ENCODE measurements at places on chromosomes 5 and 9.

DNA sequence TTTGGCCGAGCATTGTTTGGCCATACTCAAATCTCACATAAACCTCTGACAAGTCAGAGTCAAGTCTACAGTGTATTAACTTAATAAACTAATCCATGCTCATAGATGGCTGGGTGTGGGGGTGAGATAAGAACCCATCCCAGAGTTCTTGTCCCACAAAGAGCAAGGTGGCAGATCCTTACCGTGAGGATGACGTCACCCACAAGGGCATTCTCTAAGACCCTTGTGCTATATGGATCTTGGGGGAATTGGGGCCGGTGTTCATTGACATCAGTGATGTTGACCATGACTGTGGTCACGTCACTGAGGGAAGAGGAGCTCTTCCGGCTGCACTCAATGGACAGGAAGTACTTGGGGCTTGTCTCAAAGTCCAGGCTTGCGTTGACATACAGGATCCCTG is 62.1 kb downstream of the FAT2 start:
- DNase-seq = no peak

GRCh38 chr5:179119415-179120170 is 59.4 kb downstream of the ZNF354C start:
- DNase-seq = no peak

- DNase-seq = no peak
These were observed 34.8 kb downstream of the FGD3 start for GRCh38 chr9:92982130-92982529.

DNA sequence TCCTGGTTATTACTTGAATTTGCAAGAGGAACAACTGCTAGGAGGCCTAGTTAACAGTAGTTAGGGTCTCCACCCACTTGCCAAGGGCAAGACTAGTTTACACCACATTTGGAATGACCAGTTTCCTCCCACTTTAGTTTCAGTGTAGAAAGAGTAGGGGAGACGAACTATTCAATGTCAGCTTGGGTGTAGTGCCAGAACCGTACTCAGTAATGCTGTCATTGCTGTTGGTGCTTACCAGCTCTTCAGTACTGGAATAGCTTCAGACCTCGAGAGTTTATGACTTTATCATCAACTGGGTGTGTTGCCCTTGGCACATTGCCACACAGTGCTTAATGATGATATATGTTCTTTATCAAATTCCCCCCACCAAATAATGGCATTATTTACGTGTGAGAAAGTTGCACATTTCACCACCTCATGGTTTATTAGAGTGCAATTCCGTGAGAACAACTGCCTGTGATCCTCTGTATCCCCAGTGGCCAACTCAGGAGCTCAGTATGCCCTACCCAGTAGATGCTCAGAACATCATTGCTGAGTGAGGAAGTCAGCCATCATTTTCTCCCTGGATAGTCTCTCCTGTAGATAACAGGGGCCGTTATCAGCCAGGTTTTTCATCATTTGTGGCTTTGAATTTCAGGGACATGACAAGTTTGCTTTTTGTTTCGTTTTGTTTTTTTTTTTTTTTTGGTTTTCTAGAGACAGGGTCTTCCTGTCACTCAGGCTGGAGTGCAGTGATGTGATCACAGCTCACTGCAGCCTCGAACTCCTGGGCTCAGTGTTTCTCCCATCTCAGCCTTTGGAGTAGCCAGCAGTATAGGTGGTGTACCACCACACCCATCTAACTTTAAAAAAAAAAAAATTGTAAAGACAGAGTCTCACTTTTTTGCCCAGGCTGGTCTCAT is 67.3 kb downstream of the DOCK8 start:
- DNase-seq = no peak

DNA sequence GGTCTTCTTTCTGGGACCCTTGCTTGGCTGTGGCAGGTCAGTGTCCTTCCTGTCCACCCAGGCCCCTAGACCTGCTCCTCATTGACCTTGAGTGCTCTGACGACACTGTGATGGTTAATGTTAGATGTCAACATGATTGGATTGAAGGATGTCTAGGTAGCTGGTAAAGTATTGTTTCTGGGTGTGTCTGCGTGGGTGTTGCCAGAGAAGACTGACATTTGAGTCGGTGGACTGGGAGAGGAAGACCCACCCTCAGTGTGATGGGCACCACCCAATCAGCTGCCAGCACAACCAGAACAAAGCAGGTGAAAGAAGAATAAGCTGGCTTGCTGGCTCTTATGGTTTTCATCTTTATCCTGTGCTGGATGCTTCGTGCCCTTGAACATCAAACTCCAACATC is 74.5 kb downstream of the CFAP90 start:
- no peak for DNase-seq
